ENCODE measurements at places on chromosomes 5 and 9.
A peak's percentile ranks its signal among the peaks of the same experiment; 100 is the strongest.

GRCh38 chr5:41955432-41956024 lies 30.4 kb downstream of the FBXO4 start:
- DNase-seq, result no peak

- no peak for DNase-seq
Observed at GRCh38 chr5:171848911-171849520, 63.4 kb downstream of the SMIM23 start.

DNA sequence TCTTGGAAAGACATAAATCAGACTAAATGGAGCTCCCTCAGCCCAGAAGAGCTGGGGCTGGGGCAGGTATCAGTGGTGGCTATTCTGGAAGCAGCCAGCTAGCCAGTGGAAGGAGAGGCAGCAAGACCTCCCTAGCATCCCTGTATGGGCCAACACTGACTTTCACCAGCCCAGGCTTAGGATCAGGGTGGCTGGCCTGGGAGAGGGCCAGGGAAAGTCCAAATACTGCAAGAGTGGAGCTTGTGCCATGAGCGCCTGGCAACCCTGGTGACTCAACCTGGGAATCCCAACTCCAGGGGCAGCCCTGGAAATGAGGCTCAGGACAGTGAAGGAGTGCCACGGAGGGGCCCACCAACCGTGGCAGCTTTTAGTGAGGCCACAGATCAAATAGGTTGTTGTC lies 7.6 kb upstream of the IRF1 start:
- DNase-seq, result no peak

DNA sequence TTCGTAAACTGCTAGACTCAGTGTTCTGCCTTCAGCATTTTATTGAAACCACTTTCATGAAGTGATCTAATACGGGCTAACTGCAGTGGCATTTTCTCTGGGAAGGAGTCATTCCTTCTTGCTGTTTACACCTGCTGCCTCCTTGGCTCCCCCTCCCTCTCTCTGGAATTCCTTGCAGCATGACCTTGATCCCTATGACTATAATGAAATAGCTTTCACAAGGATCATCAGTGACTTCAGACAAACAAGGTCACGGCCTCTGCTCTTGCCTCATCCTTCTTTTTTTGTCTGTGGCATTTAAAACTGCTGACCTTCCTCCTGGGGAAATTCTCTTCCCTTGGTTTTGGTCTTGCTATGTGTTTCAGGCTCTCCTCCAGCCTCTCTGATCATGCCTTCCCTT lies 90.2 kb downstream of the ZNF462 start:
- no peak for DNase-seq

GRCh38 chr9:91039125-91039834 lies 237.7 kb downstream of the SYK start:
- DNase-seq, result no peak

- DNase-seq, result no peak
Observed at GRCh38 chr9:137266162-137266527, 11.0 kb downstream of the NELFB start.

DNA sequence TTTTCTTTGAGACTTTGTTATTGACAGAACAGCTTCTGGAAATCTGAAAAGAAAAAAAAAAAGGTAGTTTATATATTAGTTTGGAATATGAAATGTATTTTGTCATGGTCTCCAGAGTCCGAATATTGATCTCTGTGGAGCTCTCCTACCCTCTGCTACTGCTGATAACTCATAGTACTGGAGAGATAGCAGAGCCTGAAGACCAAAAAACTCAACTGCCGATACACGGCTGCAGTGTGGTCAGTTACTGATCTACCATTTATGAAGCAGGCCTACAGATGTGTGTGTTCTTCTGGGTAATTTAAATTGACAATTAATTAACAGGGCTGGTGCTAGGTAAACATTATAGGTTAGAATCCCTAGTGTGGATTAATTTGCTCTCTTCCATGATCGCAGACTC lies 3.8 kb upstream of the FAM120A start:
- DNase-seq, result no peak

DNA sequence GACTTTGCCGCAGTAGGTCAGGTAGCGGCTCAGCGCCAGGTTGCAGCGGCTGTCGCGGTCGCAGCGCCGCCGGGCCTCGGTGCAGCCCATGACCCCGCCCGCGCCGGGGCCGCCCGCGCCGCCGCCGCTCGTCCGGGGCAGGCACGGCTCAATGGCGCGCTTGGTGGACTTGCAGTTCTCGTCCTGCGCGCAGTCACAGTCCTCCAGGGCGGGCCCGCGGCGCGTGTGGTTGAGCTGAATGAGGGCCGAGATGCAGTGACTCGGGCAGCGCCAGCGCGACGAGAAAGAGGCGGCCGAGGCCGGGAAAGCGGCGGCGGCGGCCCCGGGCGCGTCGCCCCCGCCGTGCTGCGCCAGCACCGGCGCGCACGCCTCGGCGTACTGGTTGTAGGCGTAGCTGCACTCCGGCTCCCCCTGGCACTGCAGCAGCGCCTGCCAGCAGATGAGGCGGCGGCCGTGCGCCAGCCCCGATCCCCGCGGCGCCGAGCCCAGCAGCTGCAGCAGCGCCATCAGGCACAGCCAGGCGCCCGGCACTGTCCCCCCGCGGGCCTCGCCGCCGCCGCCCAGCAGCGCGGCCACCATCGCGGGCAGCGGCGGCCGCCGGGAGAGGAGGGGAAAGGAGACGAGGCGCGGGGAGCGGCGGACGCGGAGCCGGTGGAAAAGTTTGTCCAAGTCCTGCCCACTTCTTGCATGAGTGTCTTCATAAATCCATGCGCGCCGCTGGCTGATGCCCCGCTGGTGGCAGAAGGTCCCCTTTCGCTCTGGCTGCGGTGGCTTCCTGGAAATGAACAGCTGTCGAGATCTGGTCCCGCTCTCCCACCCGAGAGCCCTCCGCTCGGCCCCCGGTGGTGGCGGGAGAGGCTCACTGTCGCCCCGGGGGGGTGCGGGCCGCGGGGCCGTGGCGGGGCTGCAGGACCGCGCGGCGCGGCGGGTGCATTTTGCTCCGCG lies 833 bp downstream of the GAS1 start:
- DNase-seq, result peak; percentile 51

DNA sequence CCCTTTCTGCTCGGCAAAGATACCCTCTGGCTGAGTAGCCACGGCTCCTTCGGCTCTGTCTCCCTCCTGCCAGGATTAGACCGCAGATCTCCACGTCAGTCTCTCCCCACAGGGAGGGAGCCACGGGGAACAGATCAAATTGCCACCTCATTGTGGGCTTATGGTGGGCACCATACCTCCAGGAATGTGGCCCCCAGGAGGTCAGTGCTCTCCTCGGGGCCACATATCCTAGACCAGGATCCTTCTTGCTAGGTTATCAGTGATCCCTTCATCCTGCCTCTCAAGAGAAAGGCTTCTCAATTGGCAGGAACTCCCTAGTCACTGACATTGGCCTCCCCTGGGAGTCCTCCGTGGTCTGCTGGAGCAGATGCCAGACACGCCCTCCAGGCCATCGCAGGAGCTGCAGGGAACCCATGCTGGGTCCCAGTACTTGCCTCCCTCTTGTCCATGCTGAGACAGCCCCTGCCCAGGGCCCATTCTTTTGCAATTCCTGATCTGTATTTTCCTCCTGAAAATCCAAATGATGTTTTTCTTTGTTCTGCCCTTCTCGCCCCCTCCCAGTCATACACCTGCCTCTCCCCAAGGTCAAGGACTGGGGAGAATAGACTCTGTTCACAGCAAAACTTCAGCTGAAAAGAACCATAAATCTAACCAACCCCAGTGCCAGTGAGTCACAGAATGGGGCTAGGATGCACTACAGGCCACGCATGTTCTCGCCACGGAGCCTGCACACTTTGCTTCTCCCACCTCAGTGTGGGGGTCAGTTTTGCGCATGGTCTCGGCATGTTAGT lies 31.6 kb upstream of the ENHO start:
- no peak for DNase-seq

GRCh38 chr5:55773057-55773456 lies 35.2 kb downstream of the DDX4 start:
- no peak for DNase-seq

DNA sequence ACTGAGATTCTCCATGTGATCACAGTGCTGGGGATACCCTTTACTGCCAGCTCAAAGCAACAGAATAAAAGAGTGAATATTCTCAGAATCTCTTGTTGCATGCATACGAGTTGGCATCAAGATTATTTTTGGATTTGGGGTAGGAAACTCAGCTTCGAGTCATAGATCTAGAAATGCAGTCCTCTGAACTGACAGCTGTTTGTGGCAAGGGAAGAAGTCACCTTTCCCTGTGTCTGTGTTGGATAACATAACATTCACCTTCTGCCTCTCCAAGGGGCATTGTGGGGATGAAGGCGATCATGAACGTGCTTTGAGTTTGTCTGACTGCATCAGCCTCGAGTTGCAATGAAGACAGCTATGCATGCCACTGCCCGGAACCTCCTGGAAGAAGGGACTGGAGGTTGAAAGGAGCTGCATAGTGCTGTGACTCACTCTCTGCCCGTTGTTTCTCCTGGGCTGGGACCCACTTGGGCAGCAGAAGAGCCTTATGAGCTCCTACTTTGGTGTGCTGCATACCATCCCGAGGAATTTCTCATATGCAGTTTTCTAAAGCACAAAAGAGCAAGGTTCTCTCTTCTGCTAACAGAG lies 231.7 kb downstream of the ARHGAP26 start:
- DNase-seq, result no peak

GRCh38 chr9:113219969-113220368 lies 1.1 kb downstream of the FKBP15 start:
- DNase-seq, result no peak

- no peak for DNase-seq
Observed at GRCh38 chr5:80246001-80246758, 9.7 kb downstream of the SERINC5 start.

DNA sequence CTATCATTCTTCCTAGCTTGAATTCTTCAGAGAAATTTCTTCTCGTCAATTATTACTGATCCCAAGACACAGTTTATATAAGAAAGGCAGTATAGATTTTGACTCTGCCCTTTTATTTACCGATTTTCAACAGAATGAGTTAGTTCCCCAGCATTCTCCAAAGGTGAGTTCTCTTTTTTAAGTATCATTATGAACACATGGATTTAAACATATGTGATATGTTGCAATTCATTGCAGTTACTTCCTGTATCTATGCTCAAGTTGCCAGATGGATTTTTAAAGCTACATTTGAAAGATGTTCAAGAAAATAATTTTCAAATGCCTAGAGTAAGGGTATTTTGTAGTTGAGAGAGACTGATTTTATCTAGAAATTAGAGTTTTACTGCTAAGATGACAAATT lies 8.4 kb downstream of the WDR41 start:
- DNase-seq, result no peak

GRCh38 chr9:74391816-74392215 lies 105.3 kb upstream of the RORB start:
- DNase-seq, result no peak
